Osteoblast (primary cell): ENCODE measurements at places on chromosomes 4 and X.

DNA sequence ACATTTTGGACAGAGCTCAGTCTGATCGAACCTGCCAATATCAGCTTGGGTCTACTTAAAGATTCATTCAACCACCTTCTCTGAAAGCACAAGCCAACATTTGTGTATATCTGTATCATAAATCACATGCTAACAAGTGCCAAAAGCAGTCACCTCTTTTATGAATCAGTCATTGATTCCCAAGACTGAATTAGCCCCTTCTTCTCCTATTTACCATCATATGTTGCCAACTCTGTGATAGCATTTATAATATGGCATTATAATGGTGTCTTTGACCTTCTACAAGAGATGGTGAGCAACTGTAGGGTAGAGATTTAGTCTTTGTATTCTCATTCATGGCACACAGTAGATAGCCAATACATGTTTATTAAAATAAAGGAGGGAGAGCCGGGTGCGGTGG, 61.4 kb downstream of the DDX53 start:
- no peak for DNase-seq

GRCh38 chrX:54931107-54931506, 10.5 kb downstream of the TRO start:
- DNase-seq = no peak

DNA sequence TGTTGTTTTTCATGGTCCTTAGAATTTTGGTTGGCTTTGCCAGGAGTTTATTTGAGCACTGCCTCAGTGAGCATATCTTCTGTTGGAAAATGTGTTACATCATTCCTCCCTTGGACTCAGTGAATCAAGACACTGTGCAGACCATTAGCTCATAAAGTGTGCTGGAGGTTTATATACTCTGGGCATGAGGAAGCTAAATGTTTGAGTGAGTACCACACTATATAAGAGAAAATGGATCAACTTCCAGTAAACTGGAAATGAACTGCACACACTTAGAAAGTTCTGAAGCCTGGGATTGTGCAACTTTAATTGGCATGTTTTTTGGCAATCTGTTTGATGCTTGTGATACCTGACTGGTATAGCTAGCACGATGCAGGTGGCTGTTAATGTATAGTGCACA, 75.9 kb downstream of the LIMCH1 start:
- DNase-seq = no peak

GRCh38 chrX:140971099-140971795, 31.1 kb upstream of the SPANXB1 start:
- DNase-seq = peak; percentile 70

DNA sequence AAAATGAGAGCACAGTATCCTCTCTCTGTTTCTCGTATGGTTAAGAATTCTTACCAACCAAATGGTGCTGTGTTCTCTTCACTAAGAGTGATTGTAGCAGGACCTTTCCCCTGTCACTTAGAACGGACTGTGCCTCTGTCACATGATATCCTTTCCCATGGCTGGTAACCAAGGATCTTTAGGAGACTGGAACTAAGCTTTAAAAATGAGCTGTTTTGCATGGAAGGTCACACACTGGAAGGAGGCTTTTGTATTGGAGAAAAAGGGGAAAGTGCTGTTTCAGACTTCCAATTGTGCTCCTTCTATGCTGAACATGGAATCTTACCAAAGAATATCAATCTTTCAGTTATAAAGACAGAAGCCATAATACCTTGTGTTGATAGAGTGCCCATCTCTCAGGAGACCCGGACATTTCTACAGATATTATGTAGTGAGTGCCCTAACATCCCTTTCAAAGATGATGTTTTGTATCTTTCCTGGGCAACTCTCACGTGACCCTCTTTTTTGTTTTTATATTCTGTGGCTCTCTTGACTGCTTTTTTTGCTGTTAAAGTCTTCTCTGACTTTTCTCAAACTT, 148.6 kb downstream of the SLC4A4 start:
- no peak for DNase-seq

DNA sequence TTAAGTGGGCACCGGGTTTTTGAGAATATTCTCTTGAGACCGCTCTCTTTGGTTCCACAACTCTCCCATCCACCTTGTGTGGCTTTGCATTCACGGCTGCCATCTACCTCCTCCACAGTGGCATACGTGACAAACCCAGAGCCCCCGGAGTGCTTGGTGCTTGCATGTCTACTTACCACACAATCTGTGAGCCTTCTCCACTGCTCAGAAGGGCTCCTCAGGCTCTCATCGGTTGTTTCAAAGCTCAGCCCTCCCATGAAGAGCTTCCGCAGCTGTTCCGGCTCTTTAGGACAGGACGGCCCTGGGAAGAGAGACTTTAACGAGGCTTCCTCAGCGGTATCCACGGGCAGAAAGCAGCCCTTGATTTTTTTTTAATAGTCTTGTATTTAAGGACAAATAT, 167.6 kb upstream of the ANK2 start:
- no peak for DNase-seq

- DNase-seq = peak; percentile 80
Measured at GRCh38 chrX:41043674-41044345, 41.4 kb upstream of the USP9X start.

- DNase-seq = no peak
Measured at GRCh38 chr4:156775813-156776212, 195.8 kb downstream of the PDGFC start.

- no peak for DNase-seq
Measured at GRCh38 chrX:129115104-129115503, 408.2 kb downstream of the SMARCA1 start.

DNA sequence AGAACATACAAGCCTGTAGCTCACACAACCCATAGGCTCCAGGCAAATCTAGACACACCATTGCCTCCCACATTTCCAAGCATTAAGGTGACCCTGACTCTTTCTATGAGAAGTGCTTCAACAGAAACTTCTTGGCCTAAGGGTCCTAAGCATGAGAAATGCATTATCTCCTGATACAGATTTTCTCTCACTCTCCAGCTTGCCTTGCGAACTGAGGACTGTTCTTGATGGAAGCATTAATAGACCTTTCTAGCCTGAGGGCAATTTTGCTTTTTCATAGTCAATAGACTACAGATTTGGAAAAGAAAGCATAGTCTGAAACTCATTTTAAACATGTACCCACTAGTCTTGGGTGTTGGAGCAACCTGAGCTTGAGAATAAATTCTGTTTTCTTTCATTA, 1801.3 kb upstream of the PCDH7 start:
- DNase-seq = no peak

GRCh38 chr4:154015578-154015977, 226.7 kb upstream of the SFRP2 start:
- no peak for DNase-seq

- DNase-seq = peak; percentile 89
Measured at GRCh38 chr4:2284934-2285612, 23.2 kb upstream of the MXD4 start.

DNA sequence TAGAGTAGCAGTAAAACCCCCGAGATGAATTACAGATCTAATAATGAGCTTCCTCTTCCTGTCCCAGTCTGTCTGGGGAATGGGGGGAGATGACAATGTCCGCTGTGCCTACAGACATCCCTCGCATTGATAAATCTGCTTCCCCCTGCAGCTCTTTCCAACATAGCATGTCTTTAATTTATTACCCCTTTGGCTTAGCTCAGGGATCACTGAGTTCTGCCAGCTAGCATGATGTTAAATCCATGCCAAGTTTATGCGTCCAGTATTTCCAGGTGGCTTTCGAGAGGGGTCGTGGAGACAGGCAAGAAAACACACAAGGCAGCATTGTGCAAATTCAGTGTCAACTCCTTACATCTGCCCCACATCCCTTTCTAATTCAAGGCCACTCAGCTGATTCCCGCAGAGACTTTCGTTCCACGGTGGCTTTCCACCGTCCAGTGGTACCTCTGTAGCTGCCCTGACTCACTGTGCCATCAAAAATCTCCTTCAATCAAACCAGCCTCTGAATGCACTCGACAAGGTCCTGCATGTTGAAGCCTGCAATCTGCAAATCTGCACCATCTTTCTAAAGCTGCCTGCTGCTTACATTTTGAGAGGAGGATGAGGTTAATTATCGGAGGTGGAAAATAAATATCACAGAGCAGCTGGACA, 75.1 kb downstream of the MXRA5 start:
- DNase-seq = peak; percentile 39

DNA sequence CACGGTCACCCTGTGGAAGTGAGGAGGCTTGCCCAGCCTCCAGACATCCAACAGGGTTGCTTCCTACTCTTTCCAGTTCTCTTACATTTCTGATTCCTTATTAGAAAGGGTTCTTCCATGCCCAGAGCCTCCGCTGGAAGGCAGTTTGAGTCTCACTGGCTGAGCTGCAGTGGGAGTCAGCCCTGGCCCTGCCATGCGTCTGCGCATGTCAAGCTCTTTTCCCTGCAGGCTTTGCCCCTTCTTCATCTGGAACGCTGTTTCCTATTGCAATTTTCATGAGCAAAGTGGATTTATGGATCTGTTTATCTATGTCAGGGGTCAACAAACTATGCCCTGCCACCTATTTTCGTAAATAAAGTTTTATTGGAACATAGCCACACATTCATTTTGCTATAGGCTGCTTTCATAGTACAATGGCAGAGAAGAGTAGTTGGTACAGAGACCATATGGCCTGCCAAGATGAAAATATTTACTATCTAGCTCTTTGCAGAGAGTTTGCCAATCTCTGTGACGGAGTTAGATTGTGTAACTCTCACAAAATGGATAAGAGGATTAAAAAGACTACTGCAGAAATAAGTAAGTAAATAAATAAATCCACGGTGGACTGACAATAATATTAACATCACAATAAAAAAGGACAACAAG, 3.9 kb upstream of the CHRNA9 start:
- no peak for DNase-seq

DNA sequence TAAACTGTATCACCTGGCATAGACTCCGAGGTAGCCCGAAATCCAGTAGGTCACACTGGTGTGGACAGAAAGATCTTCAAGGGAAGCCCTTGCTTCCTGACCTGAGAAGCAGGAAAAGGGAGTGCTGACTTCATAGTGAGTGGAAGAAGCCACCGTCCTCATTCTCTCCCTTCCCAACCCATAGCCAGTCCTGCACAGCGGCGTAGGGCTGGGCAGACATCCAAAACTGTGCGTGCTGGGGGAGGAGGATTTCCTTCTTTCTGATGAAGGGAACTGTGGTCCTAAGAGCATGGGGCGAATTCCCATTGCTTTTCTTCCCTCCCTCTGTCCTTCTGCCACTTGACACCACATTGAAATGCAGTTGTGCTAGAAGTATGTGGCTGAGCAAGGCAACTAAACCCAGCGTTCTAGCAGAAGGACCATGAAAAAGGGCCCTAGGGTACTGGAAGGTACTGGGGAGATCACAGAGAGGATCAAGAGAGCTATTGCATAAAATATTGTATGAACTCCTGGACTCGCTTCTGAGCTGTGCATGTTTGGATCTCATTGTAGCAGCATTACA, 66.9 kb downstream of the STOX2 start:
- DNase-seq = no peak

DNA sequence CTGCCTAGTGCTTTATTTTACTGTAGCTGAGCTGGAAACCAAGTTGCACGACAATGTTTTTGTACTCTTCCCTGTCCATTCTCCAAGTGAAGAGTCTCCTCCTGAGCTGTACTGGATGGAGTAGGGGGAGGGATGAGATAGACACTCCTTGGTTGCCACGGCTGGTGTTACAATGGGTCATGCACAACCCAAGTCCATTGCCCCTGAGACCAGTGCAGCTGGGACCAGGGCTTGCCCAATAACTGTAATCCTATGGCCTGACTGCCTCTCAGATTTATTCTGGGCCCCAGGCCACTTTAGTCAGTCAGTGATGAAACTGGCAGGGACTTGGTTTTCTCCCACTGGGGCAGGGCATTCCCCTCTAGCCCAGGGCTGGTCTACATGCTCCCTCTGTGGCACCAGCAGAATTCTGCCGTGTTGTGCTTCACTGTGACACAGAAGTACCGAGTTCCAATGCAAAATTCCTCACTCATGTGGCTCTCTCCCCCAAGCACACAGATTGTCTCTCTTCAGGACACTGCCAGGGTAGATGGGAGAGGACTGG, 203.3 kb upstream of the PCDH18 start:
- DNase-seq = no peak

DNA sequence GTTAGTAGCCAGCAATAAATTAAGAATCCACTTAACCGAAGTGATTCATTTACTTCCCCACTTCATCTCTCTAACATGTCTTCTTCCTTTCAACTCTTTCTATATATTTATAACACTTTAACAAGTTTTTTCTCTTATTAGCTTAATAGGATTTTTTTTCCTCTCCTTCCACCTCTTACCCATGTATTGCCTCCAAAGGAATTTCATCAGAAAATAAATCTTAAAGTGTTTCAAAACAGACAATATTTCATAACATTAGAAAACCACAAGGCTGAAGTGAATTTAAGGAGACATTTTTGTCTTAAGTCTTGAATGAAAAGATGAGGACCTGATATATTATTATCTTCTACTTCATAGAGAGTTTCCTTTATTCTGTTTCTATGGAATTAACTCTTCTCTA, 101.5 kb downstream of the PDGFC start:
- no peak for DNase-seq

GRCh38 chr4:126369076-126369475, 1054.3 kb downstream of the FAT4 start:
- DNase-seq = no peak

- no peak for DNase-seq
Measured at GRCh38 chr4:182193311-182193710, 49.9 kb upstream of the TENM3 start.

- DNase-seq = no peak
Measured at GRCh38 chr4:36332023-36332781, 50.8 kb downstream of the DTHD1 start.

- DNase-seq = peak; percentile 43
Measured at GRCh38 chrX:18885328-18886004, 98.4 kb downstream of the PHKA2 start.

DNA sequence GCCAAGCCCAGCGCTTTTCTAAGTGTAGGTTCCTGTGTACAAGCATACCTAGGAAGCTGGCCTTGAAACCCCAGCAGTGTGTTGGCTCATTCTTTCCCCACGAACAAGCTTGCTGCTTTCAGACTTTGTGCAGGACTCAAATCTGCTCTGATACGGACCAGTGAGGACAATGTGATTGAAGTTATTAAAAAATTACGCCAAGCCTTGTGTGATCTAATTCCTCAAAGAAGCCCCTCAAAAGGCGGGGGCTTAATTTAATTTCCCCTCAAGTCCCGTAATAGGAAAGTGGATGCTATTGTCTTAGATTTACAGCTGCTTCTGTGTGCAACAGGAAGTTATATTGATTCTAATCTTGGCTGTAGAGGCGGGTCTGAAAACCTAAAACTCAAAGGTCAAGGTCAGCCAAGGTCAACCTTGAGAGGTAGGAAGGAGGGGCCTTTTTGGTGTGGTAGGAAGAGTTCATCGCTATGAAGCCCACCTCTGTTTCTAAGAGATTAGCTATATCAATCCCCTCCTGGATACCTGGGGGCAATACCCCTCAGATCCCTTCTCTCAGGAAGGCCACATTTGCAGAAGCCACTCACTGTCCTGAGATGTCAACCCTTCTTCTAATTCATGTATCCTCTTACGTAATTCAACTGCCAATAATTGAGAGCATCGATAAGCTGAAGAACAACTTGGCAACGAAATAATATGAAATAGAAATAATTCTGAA, 45.1 kb downstream of the TBC1D9 start:
- no peak for DNase-seq

GRCh38 chr4:22348410-22348809, 167.5 kb downstream of the ADGRA3 start:
- DNase-seq = no peak
